ENCODE measurements at places on chromosomes 12 and 14.

DNA sequence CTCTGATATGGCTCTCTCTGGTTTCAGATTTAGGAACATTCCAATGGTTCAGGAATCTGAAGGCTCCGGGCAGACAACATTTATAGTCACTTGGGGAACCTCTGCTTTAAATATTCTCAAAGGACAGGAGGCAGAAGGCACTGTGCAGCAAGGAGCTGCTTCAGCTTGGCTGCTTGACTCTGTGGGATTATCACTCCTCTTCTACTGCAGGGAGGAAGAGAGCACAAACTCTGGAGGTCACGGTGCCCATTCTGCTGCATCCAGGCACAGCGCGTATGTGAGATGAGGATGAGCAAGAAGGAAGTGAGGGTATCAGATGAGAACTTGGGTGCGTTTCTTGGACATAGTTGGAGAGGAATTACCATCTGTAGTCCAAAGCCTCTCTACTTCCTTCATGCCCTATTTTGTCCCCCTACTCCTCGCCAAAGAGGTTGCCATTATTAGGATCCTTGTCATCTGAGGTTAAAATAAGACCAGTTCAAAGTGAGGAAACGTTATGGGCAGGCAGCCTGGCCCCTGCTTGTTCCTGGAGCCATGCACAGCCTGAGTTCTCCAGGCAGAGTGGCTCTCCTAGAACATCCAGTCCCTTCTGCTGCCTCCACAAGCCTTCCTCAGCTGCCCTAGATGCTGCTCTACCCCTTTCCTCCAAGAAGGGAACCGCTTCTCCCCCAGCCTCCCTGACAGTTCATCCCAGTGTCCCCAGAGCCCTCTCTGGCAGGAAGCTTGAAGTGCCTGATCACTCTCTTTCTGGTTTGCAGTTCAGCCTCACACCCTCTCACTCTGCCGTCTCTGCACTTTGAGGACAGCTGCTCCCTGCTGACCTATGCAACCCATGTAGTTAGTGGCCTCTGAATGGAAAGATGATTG is 12.5 kb downstream of the FGF6 start:
- H3K27ac ChIP-seq: no peak overlapping the region
- no peak overlapping the region for H3K4me3 ChIP-seq
- no peaks in the 10 kb centered on the region for H3K36me3 ChIP-seq
- DNase-seq: no peak
- no peaks in the 10 kb centered on the region for H3K27me3 ChIP-seq

- no peak overlapping the region for H3K4me3 ChIP-seq
- no peaks in the 10 kb centered on the region for H3K36me3 ChIP-seq
- DNase-seq: no peak
- no peaks in the 10 kb centered on the region for H3K27me3 ChIP-seq
These were observed 8.5 kb upstream of the SVOP start for GRCh38 chr12:109029411-109029810.

- no peak overlapping the region for H3K27ac ChIP-seq
- H3K27me3 ChIP-seq: no peaks in the 10 kb centered on the region
- H3K36me3 ChIP-seq: no peaks in the 10 kb centered on the region
- peak; percentile 30 for DNase-seq
These were observed 39.8 kb upstream of the NPAS3 start for GRCh38 chr14:32898876-32899275.

GRCh38 chr14:62745496-62745895 is 299.8 kb downstream of the KCNH5 start:
- DNase-seq: no peak
- no peaks in the 10 kb centered on the region for H3K36me3 ChIP-seq
- no peak overlapping the region for H3K4me3 ChIP-seq
- no peaks in the 10 kb centered on the region for H3K4me1 ChIP-seq
- H3K27ac ChIP-seq: no peak overlapping the region

- peak; percentile 15 for DNase-seq
- H3K36me3 ChIP-seq: no peaks in the 10 kb centered on the region
- no peak overlapping the region for H3K4me3 ChIP-seq
- H3K27ac ChIP-seq: no peak overlapping the region
- no peaks in the 10 kb centered on the region for H3K27me3 ChIP-seq
These were observed 240.1 kb upstream of the OR4E1 start for GRCh38 chr14:21913759-21914158.

GRCh38 chr14:55107766-55108554 is 21.1 kb upstream of the LGALS3 start:
- H3K4me1 ChIP-seq: peaks cover 19% of the 10 kb centered on the region
- H3K27me3 ChIP-seq: no peaks in the 10 kb centered on the region
- peak overlapping the region; percentile 99 for H3K27ac ChIP-seq
- DNase-seq: peak; percentile 98
- no peak overlapping the region for H3K4me3 ChIP-seq

- no peaks in the 10 kb centered on the region for H3K36me3 ChIP-seq
- H3K27me3 ChIP-seq: no peaks in the 10 kb centered on the region
- no peak overlapping the region for H3K4me3 ChIP-seq
- H3K27ac ChIP-seq: no peak overlapping the region
- no peak for DNase-seq
These were observed 373.3 kb downstream of the MDGA2 start for GRCh38 chr14:47302121-47302520.

GRCh38 chr14:51726166-51726899 is 74.6 kb downstream of the FRMD6 start:
- no peak overlapping the region for H3K27ac ChIP-seq
- H3K36me3 ChIP-seq: peaks cover 16% of the 10 kb centered on the region
- H3K27me3 ChIP-seq: no peaks in the 10 kb centered on the region
- DNase-seq: peak; percentile 68
- no peaks in the 10 kb centered on the region for H3K4me1 ChIP-seq

DNA sequence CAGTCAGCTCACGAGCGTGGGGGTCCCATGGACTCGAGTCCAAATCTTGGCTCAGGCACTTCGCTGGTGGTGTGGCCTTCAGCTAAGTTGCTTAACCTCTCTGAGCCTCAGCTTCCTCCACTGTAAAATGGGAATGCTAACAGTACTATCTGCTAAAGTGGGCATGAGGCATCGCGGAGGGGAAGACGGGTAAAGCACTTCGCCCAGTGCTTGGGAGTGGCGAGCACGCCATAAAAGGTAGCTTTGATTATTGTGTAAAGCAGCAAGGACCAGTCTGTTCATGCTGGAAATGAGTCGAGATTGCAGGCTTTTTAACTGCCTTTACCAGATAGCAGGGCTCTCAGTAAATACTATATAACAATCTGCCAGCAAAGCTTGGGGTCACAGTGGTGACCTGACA is 24.5 kb downstream of the HRK start:
- H3K27ac ChIP-seq: no peak overlapping the region
- DNase-seq: no peak
- no peaks in the 10 kb centered on the region for H3K36me3 ChIP-seq
- peaks cover 9% of the 10 kb centered on the region for H3K27me3 ChIP-seq

DNA sequence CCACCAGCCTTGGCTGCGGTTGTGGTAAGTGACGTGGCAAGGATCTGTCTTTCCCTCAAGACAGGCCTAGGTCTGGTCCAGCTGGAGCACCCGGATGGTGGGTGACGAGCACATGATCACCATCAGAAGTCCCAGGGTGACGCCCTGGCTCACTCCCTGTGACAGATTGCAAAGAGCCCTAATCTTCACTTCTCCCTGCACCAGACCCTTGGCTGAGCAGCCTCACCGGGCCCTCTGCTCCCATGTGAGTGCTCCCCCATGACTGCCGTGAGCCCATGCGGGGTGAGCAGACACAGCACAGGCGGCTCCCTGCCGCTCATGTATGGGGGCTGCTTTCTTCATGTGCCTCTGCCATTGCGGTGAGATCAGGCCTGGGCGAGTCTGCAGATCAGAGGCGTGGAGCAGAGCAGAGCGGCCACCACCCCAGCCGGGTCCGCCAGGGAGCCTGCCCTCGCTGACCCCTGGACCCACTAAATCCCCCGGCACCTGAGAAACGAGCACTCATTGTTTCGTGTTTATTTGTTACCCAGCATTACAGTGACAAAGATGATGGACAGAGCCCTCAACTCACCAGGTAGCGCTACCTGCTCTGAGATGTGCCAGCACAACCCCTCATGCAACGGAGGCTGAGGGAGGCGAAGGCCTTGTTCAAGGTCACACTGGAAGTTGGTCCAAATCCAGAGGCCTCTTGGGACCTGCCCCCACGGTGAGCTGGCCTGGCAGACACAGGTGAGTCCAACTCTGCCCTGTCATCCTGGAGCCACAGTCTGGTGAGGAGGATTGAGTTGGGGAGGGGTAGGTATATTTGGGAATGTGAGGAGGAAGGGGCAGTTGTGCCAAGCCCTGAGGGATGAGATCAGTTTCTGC is 9.3 kb upstream of the DIO3 start:
- H3K4me1 ChIP-seq: no peaks in the 10 kb centered on the region
- H3K4me3 ChIP-seq: no peak overlapping the region
- H3K27ac ChIP-seq: no peak overlapping the region
- no peaks in the 10 kb centered on the region for H3K36me3 ChIP-seq
- no peak for DNase-seq
- no peaks in the 10 kb centered on the region for H3K27me3 ChIP-seq

DNA sequence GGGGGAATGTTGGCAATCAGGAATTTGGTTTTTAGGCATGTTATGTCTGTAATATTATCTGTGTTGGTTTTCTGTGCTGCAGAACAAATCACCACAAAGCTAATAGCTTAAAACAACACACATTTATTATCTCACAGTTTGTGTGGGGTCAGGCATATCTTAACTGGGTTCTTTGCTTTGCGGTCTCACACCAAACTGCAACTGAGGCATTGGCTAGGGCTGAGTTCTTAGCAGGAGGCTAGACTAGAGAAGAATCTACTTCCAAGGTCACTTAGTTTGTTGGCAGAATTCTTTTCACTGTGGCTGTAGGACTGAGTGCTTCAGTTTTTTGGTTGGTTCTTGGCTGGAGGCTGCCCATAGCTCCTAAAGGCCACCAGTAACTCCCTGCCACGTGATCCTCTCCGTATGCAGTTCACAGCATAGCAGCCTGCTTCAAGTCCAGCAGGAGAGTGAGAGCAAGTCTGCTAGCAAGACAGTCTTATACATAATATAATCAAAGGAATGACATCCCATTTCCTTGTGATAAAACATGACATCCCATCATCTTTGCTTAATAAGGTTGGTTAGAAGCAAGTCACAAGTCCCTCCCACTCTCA is 21.6 kb downstream of the ATF1 start:
- H3K27me3 ChIP-seq: no peaks in the 10 kb centered on the region
- H3K4me1 ChIP-seq: peaks cover 17% of the 10 kb centered on the region
- H3K4me3 ChIP-seq: no peak overlapping the region
- peak; percentile 80 for DNase-seq
- H3K36me3 ChIP-seq: no peaks in the 10 kb centered on the region

GRCh38 chr12:89575374-89575773 is 49.5 kb upstream of the POC1B start:
- H3K4me3 ChIP-seq: no peak overlapping the region
- H3K4me1 ChIP-seq: peaks cover 18% of the 10 kb centered on the region
- no peak overlapping the region for H3K27ac ChIP-seq
- peak; percentile 7 for DNase-seq

GRCh38 chr12:71455028-71455737 is 15.6 kb downstream of the LGR5 start:
- DNase-seq: no peak
- H3K4me3 ChIP-seq: no peak overlapping the region
- no peaks in the 10 kb centered on the region for H3K4me1 ChIP-seq
- H3K27ac ChIP-seq: no peak overlapping the region
- no peaks in the 10 kb centered on the region for H3K36me3 ChIP-seq
- peaks cover 3% of the 10 kb centered on the region for H3K27me3 ChIP-seq

DNA sequence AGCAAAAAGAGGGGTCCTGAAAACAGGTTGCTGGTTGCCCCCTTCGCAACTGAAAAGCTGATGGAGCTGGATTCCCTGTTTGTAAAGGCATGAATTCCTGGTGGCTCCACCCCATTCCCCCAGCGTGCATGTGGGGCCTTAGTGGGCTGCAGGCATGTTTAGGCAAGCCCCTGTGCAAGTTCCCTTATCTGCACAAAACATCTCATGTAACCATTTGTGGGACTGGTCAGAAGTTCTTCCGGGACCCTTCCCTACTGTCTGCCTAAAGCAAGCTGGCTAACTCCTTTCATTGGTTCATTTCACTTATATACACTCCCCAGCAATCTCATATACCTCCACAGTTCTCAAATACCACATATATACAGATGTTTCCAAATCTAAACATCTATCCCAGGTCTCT is 24.0 kb upstream of the HIGD1C start:
- H3K36me3 ChIP-seq: no peaks in the 10 kb centered on the region
- DNase-seq: no peak
- H3K27ac ChIP-seq: no peak overlapping the region
- no peaks in the 10 kb centered on the region for H3K27me3 ChIP-seq

GRCh38 chr14:67487937-67488893 is at the start of gene TMEM229B:
Gene TMEM229B (minus strand): TSS chr14:67488721. CDS start chr14:67473923, 14,798 bp downstream.
- no peak within 1 kb of the TSS for H3K27ac ChIP-seq
- no peaks in the 10 kb centered on the region for H3K4me1 ChIP-seq
- H3K36me3 ChIP-seq: no peaks in the 10 kb centered on the region
- DNase-seq: no peak

DNA sequence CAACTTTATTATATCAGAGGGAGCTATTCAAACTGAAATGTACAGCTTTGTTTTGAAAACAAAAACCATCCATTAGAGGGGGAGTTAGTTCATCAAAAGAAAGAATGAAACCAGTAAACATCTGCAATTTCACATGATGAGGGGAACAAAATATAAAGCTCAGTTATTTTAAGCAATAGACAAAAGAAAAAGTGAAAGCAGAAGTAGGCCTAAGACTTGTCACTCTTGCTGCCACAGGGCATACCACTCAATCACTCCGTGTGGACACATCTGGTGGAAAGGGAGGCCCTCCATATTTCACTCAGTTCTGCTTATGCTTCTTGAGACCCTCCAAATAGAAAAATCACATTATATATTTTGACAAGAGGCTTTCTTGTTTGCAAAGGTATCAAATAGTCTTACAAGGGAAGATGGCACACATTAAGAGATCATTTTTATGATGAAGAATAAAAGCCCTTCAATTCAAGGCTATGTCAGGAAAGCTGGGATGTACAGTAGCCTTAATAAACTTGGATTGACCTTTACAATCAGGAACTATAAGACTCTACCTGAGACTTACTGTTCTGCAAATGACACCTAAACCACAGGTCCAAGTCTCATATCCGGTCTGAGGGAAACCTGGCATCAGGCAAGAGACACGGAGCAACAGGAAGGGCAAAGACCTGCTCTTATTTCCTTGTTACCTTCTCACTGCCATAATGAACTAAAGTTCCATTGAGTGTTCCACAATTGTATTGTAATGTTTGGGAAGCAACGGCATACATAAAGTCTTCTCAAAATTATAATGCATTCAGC is 222.5 kb upstream of the GRIP1 start:
- H3K36me3 ChIP-seq: no peaks in the 10 kb centered on the region
- H3K4me1 ChIP-seq: no peaks in the 10 kb centered on the region
- DNase-seq: no peak
- H3K27ac ChIP-seq: no peak overlapping the region
- no peak overlapping the region for H3K4me3 ChIP-seq

- peak; percentile 69 for DNase-seq
- H3K27me3 ChIP-seq: no peaks in the 10 kb centered on the region
- H3K36me3 ChIP-seq: no peaks in the 10 kb centered on the region
- no peaks in the 10 kb centered on the region for H3K4me1 ChIP-seq
These were observed 182.3 kb upstream of the GZMB start for GRCh38 chr14:24816011-24816928.

- H3K27me3 ChIP-seq: no peaks in the 10 kb centered on the region
- H3K4me3 ChIP-seq: no peak overlapping the region
- no peaks in the 10 kb centered on the region for H3K4me1 ChIP-seq
- H3K36me3 ChIP-seq: no peaks in the 10 kb centered on the region
- no peak overlapping the region for H3K27ac ChIP-seq
These were observed 78.0 kb downstream of the NOC4L start for GRCh38 chr12:132222096-132222807.
